ENCODE measurements at places on chromosomes 6 and 20. TPM values are rescaled to one million over a fixed set of nuclear protein-coding genes. Genes with fewer than 3 reads are reported as not detected.

Gene ZNF391
- total RNA-seq = 3.3 TPM

Gene RSPO3
- 24.1 TPM for total RNA-seq

Gene TREML2
- not detected for total RNA-seq

Gene SLC22A16
- not detected for total RNA-seq

Gene CNR1
- total RNA-seq = 17.1 TPM

Gene ERVFRD-1
- 0.22 TPM for total RNA-seq

Gene CAGE1
- total RNA-seq = not detected

Gene SAMD3
- total RNA-seq = 0.44 TPM

Gene TREML1
- 4.5 TPM for total RNA-seq

Gene EBF4
- 5.2 TPM for total RNA-seq

Gene MLIP
- 292 TPM for total RNA-seq

Gene OPN5
- total RNA-seq = not detected

Gene GDAP1L1
- total RNA-seq = not detected

Gene KIF25
- total RNA-seq = not detected

Gene DUSP15
- total RNA-seq = 61.3 TPM

Gene CYP21A2
- 2.5 TPM for total RNA-seq

Gene CGA
- total RNA-seq = not detected

Gene RIMS1
- 3.3 TPM for total RNA-seq

Gene CUL7
- 16.3 TPM for total RNA-seq

Gene TRIM15
- total RNA-seq = not detected

Gene ZBTB46
- 12.2 TPM for total RNA-seq

Gene ANKEF1
- total RNA-seq = 1.9 TPM

Gene EFCAB8
- 0.30 TPM for total RNA-seq

Gene MOXD1
- total RNA-seq = 4.6 TPM

Gene METTL24
- 2.4 TPM for total RNA-seq

Gene CLIC5
- total RNA-seq = 47.2 TPM

Gene ERMARD
- 27.4 TPM for total RNA-seq

Gene HLA-DQB2
- total RNA-seq = not detected

Gene RNF146
- total RNA-seq = 58.5 TPM

Measured in tibial nerve (tissue), 4 donors.